Stimulated activated CD8-positive, alpha-beta memory T cell treated with anti-CD3 and anti-CD28 coated beads, Interleukin-15, amount 100 ng/mL, for 48 hours (primary cell): ENCODE measurements at places on chromosomes 6 and 20.

DNA sequence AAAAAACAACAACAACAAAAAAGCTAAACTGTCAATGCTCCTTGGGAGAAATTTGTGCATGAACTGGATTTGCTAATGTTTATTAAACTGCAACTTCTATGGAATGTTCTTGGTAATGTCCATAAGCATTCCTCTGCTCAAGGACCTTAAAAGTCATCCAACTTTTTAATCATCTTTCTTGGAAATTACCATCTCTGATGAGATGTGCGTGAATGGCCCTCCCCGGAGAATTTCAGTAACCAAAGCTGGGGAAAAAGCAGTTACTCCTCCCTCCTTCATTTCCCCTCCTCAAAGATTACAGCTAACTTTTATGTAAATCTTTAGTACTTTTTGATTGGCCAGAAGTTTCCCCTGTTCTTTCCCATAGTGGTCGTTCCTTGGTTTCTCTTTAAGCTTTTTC, 5.2 kb downstream of the TBCC start:
- no peak for DNase-seq

DNA sequence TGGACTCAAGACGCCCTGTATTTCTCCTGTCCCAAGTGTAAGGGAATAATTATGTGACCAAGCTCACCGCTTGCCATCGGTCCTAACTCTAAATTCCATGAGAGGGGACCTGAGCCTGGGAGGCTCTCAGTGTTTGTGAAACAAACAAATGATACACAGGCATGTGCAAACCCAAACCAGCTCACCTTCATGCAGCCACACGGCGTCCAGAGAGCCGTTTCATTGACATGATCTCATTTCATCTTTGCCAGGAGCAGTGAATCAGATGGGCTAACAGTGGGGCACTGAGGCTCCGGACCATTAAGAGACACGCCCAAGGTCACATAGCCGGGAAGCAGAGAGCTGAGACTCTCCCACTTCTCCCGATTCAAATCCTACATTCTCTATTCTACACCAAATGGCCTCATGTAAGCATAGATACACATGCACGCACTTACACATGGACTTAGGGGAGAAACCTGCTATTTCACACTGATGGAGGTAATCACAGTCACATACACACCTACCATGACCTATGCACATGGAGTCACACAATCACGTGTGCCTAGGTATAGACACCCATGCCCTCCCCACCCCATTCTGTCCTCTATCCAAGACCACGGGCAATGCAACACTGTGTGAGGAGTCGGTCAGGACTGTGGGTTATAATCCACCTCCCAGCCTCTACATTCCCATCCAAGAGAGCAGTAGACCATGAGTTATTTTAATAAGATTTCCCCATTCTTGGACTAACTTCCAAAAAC, 1.1 kb downstream of the BNIP5 start:
- no peak for DNase-seq

GRCh38 chr6:74087899-74088298, 391.9 kb downstream of the CD109 start:
- no peak for DNase-seq

- no peak for DNase-seq
Measured at GRCh38 chr20:51811514-51812128, 9.3 kb upstream of the SALL4 start.

DNA sequence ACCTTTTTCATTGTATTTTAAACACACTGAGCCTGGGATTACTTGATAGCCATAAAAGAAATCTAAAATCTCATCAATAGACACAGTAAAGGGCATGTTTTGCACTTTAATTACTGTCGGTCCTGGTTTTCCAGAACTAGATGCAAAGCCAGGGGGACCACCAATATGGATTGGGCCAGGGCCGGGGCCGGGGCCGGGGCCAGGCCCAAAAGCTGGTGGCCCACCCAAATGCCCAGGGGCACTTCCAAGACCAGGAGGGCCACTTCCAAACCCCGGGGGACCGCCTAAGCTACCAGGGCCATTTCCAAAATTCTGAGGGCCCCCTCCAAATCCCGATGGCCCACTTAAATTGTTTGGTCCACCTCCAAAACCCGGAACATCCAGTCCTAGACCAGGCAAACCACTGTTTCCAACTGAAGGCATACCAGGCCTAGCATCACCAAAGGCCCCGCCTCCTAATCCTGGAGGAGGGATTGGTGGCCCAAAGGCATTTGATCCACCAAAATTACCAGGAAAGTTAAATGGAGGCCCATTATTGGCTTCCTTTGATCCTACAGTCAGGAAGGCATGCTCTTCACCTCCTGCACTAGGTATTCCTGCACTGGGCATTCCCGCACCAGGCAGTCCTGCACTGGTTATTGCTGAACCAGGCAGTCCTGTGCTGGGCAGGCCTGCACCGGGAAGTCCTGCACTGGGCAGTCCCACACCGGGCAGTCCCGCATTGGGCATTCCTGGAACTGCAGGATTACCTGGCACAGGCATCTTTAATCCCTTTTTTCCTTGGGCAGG, 11.9 kb downstream of the CPNE1 start:
- no peak for DNase-seq

- no peak for DNase-seq
Measured at GRCh38 chr6:64786736-64787135, 920.3 kb downstream of the EYS start.

- DNase-seq: no peak
Measured at GRCh38 chr6:13593720-13594119, 19.3 kb downstream of the SIRT5 start.

GRCh38 chr6:126531840-126532239, 191.9 kb downstream of the CENPW start:
- no peak for DNase-seq

DNA sequence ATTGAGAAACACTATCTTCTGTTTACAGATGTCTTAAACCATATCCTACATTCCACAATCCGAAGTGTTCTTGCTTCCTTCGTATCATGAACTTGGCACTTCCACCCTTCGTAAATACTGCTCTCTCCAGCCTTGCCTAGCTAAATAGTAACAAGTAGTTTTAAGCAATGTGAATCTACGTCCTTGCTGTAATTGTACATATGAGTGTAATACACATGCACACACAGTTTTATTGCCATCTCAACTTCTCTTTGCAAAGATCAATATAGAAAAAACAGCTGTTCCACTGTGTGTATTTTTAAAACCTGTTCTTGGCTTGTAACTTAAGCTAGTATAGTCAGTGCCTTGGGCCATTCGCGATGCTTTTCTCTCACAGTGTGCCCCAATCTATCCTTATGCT, 1524.7 kb downstream of the GRIK2 start:
- no peak for DNase-seq
